Thoracic aorta (tissue), 2 donors: ENCODE measurements at places on chromosomes 1 and 21. TPM values are rescaled to one million over a fixed set of nuclear protein-coding genes. Genes with fewer than 3 reads are reported as not detected.

The TNNI3K gene
- total RNA-seq = 6.6 TPM

The LIN28A gene
- not detected for total RNA-seq

The OR2T29 gene
- total RNA-seq = not detected

The CSTB gene
- total RNA-seq = 8.4 TPM

The FAM72B gene
- total RNA-seq = 0.27 TPM

The IQCC gene
- total RNA-seq = not detected

The HES3 gene
- total RNA-seq = not detected

The NBPF6 gene
- total RNA-seq = not detected

The RAB25 gene
- total RNA-seq = not detected

The CHI3L2 gene
- total RNA-seq = 2.2 TPM

The IRF6 gene
- total RNA-seq = 3.9 TPM

The IFNLR1 gene
- 0.14 TPM for total RNA-seq

The ETNK2 gene
- total RNA-seq = 18.0 TPM

The CHIT1 gene
- total RNA-seq = 0.41 TPM

The IGSF21 gene
- total RNA-seq = 10.9 TPM

- H3K27ac ChIP-seq = no peak overlapping the region
- DNase-seq = no peak
- H3K36me3 ChIP-seq = no peaks in the 10 kb centered on the region
- H3K4me1 ChIP-seq = no peaks in the 10 kb centered on the region
Measured at GRCh38 chr1:10594595-10595223, 120.0 kb downstream of the PEX14 start.

- peaks cover 41% of the 10 kb centered on the region for H3K36me3 ChIP-seq
- DNase-seq = no peak
Measured at GRCh38 chr1:32666901-32667566, 16.0 kb downstream of the RBBP4 start.

- no peak for DNase-seq
- H3K36me3 ChIP-seq = peaks cover 4% of the 10 kb centered on the region
- no peak overlapping the region for H3K4me3 ChIP-seq
- peak overlapping the region; percentile 16 for H3K27ac ChIP-seq
Measured at GRCh38 chr1:155251566-155251965, 3.7 kb downstream of the ENTREP3 start.

DNA sequence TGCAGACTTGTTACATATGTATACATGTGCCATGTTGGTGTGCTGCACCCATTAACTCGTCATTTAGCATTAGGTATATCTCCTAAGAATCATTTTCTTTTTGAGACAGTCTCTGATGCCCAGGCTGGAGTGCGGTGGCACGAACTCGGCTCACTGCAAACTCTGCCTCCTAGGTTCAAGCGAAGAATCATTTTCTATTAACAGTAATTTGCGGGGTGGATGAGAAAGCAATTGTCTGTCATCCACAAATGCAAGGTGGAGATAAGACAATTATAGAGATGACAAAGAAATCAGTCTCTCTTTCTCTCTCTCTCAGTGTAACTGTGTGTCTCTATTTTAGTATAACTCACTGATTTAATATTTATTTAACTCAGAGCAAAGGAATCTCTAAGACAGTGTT is 131.0 kb upstream of the KIAA1614 start:
- no peak for DNase-seq
- H3K4me3 ChIP-seq = no peak overlapping the region
- H3K27me3 ChIP-seq = no peaks in the 10 kb centered on the region
- no peaks in the 10 kb centered on the region for H3K36me3 ChIP-seq

DNA sequence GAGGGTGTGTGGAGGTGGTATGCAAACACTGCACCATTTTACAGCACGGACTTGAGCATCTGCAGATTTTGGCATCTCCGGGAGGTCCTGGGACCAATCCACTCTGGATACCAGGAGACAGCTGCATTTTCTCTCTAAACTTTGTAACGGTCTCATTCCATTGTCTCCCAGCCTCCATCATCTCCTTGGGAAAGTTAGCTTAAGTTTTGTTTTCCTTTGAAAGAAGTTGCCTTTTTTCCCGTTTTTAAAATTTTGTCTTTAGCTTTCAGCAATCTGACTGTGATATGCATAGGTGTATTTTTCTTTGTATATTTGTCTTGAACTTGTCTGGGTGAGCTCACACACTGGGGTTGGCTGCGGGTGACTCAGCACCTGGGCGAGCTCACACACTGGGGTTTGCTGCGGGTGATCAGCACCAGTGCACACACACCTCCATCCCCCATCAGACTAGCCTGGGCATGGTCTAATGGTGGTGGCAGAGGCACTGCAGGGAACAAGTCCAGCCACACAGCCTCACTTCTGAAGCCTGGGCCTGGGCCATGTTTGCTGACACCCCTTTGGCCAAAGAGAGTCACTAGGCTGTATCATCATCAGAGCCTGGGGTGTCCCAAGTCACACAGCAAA is 32.1 kb upstream of the COL18A1 start:
- no peaks in the 10 kb centered on the region for H3K36me3 ChIP-seq
- no peaks in the 10 kb centered on the region for H3K4me1 ChIP-seq
- no peak overlapping the region for H3K4me3 ChIP-seq
- H3K27me3 ChIP-seq = no peaks in the 10 kb centered on the region

DNA sequence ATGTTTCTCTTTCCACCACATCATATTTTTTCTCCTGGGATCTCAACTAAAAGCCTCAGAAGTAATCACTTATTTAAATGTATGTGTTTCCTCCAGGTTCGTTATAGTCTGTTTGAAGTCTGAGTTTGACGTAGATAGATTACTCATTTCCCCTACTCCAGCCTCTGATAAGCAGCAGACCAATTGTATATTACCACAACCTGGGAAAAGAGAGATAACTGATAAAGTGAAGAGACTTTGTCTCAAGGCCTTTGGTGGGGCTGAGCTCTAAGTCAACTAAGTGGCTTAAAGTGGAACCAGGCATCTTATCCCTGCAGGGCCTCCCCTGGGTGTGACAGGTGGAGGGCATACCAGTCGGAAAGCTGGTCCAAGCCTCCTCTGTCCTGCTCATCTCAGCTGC is 34.9 kb upstream of the CACNA1E start:
- no peaks in the 10 kb centered on the region for H3K4me1 ChIP-seq
- no peak overlapping the region for H3K27ac ChIP-seq

DNA sequence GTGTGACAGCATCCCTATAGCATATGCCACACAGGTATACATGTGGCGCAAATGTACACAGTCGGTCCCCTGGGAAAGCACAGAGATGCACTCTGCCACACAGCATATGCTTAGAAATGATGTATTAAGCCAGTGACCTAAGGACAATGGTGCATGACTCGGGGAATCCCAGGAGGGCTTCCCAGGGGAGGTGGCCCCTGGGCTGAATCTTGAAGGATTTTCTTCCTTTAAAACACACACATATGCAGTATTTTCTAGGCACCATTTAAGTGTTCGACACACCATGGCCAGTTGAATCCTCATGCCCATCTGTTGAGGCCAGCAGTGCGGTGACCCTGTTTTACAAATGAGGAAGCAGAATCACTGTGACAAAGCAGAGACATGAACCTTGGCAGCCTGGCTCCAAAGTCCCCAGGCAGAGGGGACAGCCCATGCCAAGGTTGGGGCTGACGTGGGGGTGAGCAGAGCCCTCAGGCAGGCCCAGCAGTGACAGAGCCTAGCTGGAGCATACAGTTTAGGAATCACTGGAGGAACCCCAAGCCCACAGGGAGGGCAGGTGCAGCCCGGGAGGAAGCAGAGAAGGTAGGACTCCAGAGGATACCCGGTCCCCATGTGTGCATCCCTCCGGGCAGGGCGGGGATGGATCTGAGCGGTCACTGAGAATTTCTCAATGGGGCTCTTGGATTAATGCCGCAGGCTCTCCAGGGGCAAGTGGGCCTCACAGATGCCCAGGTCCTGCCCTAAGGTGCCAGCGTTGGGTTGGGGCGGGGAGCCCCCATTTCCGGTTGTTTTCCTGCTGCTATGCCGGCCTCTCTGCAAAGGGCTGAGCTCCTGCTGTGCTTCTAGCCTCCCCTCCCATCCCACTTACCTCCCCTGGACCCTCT is 28.4 kb downstream of the WNT3A start:
- DNase-seq = no peak
- H3K27ac ChIP-seq = no peak overlapping the region
- H3K4me3 ChIP-seq = no peak overlapping the region
- H3K4me1 ChIP-seq = peaks cover 5% of the 10 kb centered on the region
- no peaks in the 10 kb centered on the region for H3K36me3 ChIP-seq

DNA sequence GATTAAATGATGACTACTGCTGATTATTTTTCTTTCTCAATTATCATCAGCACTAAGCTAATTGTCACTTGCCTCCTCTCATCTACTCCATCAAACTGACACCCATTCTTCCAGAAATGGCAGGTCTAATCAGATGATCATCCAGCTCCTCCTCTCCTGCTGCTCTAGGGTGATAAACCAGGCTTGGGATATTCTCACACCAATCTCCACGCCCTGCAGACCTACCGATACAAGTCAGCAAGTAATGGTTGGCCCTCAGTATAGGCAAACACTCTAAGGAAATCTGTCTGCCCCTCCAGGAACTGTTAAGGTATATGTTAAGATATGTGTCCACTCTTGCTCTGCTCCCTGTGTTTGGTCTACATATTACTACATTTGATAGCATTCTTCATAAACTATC is 36.3 kb upstream of the C1orf21 start:
- H3K4me1 ChIP-seq = no peaks in the 10 kb centered on the region
- DNase-seq = no peak
- H3K27ac ChIP-seq = no peak overlapping the region
- H3K27me3 ChIP-seq = no peaks in the 10 kb centered on the region

GRCh38 chr1:159009704-159010361 is at the start of gene IFI16:
Gene IFI16 (plus strand): TSS chr1:159009907. CDS start chr1:159014681, 4,774 bp downstream.
- H3K27ac ChIP-seq = peak within 1 kb of the TSS; percentile 68
- no peaks in the 10 kb centered on the region for H3K36me3 ChIP-seq
- DNase-seq = peak; percentile 55

DNA sequence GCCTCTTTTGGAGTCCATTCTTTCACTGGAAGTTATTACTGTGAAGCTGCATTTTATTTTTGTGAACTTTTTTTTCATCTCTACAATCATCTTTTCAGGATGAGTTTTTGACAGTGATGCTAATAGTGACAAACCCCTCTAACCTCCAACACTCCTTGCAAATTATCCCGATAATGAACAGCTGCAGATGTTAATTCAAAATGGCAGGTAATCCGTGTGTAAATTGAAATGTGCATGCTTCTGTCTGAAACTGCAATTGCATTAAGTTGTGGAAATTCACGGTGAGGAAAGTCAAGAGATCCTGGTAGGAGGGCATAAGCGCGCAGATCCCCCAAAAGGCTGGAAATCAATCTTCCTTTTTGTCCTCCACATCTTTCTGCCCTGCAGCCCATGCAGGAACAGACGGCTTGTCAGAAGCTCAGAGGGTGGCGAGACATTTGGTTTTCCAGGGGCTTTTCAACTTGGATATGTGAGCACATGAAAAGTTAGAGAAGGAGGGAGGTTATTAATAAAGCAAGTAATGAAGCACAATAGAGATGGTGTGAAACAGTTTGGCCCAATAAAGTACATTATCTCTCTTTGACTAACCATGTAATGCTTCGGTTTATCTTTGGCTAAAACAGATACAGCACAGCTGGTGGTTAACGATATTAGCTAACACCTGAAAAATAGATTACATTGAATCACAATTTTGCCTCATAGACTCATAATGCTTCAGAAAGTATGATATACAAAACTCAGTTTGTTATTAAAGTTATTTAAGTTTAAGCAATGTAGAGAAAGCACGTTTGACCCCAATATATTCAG is 143.5 kb upstream of the COA6 start:
- no peaks in the 10 kb centered on the region for H3K36me3 ChIP-seq
- H3K27me3 ChIP-seq = no peaks in the 10 kb centered on the region
- no peak for DNase-seq
- no peaks in the 10 kb centered on the region for H3K4me1 ChIP-seq

GRCh38 chr1:217191441-217191840 is 439.4 kb downstream of the GPATCH2 start:
- H3K36me3 ChIP-seq = no peaks in the 10 kb centered on the region
- H3K27me3 ChIP-seq = no peaks in the 10 kb centered on the region
- no peaks in the 10 kb centered on the region for H3K4me1 ChIP-seq
- H3K4me3 ChIP-seq = no peak overlapping the region
- no peak overlapping the region for H3K27ac ChIP-seq
- DNase-seq = no peak

DNA sequence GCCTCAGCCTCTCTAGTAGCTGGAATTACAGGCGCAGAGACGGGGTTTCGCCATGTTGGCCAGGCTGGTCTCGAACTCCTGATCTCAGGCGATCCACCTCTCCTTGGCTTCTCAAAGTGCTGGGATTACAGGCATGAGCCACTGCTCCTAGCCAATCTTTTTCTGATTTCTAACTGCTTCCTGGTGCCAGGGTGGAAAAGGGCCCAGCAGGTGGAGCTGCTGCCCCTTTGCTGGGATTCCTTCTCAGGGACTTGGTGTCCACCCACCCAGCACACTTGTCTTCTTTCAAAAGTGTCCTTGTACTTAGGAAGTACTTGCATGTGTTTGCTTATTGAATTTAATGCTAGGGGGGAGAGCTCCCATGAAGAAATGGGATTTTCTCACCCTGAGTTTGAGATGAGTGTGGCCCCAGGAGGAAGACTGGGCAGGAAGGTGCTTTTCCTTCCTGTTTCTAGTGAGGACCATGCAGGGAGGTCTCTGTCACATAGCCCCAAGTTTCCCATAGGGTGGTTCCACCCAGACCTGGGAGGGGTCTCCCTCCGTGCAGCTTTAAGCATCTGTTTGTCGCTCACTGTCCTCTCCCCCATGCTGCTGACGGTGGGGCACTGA is 14.2 kb downstream of the UTP11 start:
- peaks cover 23% of the 10 kb centered on the region for H3K4me1 ChIP-seq
- H3K27ac ChIP-seq = no peak overlapping the region
- H3K27me3 ChIP-seq = no peaks in the 10 kb centered on the region
- no peak for DNase-seq

DNA sequence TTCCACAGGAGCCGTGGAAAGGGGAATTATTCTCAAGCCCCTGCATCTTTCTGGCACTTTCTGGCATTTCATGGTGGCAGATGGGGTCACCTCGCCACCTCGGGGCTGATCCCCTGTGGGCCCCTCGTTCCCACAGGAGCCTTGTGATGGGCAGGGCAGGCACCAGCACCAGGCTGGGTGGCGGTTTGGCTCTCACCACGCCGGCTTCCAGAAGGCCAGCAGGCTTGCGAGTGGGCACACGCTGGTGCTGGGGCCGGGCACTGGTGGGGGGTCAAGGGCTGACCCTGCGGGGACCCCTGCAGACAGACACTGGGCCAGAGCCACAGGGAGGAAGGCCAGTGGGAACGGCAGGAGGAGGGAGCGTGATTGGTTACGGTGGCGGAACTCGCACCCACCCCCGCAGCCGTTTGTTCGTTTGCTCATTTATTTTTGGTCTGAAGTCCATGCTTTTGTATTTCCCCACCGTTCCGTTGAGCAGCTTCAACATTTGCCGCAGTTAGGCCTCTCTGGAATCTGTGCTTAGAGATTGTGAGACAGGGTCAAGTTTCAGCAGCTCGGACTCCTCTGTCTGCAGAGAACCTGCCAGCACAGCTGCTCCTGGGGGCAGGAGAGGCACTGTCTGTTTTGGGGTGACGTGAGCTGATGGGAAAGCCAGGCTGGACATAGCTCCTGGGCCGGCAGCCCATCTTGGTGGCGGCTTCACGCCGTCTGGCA is 5.3 kb downstream of the COL18A1 start:
- peaks cover 22% of the 10 kb centered on the region for H3K4me1 ChIP-seq
- no peaks in the 10 kb centered on the region for H3K27me3 ChIP-seq
- H3K4me3 ChIP-seq = peak overlapping the region; percentile 29
- H3K27ac ChIP-seq = peak overlapping the region; percentile 65
- H3K36me3 ChIP-seq = no peaks in the 10 kb centered on the region
- DNase-seq = no peak
